ENCODE measurements at places on chromosomes 2 and 18.

DNA sequence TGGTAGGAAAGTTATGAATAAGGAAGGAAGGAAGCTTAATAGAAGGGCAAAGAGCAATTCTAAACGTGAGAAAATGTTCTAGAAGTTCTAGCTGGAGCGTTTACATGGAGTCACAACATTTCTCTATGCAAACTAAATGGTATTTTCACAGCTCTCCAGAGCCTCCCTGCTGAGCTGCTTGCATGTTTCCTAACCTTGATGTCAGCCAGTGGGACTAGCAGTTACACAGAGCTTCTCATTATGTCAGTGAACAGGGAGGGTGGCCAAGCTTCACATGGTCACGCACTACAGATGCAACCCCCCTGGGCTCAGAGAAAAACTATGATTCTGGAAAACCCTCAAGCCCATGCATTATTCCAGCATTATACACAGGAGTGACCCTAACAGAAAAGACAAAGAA, 153.4 kb upstream of the CCDC150 start:
- no peak for DNase-seq

DNA sequence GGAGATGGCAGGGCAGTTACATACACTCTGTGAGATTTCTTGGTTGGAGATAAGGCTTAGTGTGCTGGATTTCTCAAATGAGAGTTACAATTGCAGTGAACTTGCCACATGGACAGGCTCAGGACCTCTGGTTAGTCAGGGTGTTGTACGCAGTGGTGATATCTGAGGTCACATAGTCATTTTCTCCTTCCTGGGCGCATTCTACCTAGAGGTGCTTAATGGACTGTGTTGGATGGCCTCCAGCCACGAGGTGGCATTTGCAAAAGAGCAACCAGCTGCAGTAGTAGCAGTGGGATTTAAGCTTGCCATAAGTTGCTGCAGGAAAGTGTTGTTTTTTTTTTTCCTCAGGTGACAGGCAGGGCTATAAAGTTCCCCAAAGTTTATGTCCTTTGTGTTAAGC, 173.8 kb upstream of the TMEM200C start:
- no peak for DNase-seq

GRCh38 chr2:235670974-235671787, 177.3 kb downstream of the AGAP1 start:
- no peak for DNase-seq

DNA sequence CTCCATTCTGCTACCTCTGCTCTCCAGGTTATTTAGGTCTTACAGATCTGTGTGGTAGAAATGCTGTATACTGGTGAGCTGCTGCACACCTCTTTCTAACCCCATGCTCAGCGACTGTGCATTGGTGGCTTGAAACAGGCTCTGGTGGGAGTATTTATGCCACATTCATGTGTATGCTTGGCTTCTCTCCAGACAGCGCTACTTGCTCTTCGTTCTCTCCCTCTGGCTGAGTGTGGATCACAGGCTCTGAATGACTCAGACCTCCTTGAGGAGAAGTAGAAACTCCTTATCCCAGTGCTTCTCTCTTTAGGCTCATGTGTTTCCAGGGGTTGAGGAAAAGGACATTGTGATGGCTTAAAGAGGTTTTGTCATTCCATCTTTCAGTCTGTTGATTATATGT, 54.9 kb downstream of the FHOD3 start:
- DNase-seq: no peak

- DNase-seq: no peak
Observed at GRCh38 chr18:8329186-8329771, 280.0 kb upstream of the RAB12 start.

DNA sequence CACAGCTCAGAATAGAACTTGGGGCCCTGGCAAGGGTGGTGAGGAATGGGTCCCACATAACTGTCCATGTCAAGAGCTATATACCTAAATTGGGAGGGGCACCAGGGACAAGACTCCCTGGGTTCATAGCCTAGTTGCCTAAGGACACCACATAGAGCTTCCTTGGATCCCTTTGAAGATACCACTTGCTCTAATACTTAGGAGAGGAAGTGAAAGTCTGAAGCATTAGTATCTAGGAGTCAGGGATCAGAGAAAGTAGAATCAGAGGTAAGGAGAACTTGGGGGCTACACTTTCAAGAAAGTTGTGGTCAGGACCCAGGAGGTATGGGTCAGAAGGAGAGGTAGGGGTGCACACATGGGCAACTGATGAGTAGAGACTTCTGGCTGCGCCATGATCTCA, 318.2 kb upstream of the SLC39A10 start:
- DNase-seq: no peak

DNA sequence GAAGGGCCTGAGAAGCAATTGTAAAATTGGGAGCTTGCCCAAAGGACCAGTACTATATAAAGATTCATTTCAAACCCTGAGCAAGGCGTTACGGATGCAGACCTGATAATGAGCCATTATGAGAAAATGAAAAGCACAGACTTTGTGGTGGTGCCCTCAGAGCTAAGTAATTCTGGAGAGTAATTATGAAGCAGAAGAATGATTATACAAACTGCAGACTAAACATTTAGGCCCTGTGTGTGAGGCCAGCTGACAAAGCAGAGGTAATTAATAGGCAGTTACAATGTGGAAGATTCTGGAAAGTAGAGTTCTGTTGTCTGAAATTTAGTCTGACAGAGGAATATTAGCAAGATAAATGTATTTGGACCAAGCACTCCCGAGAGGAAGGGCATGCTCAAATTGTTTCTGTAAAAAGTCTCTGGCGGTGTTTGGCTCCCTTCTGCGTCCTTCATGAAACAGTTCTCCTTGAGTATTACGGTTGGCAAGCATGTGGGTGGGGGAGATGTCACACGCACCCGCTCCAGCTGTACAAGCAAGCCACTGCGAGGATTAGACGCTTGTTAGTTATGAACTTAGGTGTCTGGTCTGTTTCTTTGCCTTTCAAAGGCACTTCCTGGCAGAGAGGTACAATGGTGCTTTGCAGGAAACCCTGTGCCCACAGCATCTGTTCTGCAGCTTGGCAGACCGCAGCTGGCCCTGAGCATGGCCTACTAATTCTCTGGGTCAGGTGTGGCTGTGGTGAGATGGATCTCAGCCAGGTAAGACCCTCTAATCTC, 45.5 kb downstream of the CDC42EP3 start:
- DNase-seq: peak; percentile 74

DNA sequence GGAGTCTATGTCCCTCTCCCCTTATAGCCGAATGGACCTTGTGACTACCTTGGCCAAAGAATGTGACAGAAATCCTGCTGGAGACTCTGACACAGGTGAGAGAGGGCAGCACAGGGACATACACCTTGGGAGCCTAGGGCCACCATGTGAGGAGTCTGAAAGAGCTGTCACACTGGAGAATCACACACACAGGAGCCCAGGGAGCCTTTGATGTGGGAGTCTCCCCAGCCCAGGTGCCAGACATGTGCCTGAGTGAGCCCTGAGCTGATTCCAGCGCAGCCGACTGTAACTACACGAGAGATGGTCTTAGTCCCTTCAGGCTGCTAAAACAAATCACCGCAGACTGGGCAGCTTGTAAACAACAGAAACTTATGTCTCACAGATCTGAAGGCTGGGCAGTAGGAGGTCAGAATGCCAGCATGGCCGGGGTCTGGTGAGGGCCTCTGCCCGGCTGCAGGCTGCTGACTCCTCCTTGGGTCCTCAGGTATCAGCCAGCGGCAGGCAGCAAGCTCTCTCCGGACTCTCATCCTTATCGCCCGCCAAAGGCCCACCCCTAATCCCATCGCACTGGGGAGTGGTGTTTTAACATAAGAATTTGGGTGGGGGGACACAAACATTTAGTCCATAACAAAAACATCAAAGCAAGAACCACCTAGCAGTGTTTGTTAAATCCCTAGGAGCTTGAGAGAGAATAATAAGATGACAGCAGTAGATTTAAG, 63.8 kb upstream of the GPR45 start:
- no peak for DNase-seq

DNA sequence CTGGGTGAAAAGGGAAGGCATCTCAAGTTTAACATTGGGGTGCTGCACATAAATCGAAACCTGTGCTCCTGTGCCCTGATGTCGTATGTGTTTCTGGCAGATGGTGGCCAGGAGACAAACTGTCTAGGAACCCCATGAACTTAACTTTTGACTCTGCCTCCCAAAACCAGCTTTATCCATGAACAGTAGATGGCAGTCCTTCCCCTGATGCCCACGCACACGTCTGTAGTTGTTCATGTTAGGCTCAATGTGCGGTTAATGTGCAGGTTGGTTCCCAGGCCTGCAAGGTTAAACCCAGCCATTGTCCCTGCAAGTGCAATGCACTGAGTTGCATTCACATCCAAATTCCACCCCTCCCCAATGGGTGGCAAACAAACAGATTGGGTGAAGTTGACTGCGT, 44.1 kb upstream of the SIX3 start:
- no peak for DNase-seq

DNA sequence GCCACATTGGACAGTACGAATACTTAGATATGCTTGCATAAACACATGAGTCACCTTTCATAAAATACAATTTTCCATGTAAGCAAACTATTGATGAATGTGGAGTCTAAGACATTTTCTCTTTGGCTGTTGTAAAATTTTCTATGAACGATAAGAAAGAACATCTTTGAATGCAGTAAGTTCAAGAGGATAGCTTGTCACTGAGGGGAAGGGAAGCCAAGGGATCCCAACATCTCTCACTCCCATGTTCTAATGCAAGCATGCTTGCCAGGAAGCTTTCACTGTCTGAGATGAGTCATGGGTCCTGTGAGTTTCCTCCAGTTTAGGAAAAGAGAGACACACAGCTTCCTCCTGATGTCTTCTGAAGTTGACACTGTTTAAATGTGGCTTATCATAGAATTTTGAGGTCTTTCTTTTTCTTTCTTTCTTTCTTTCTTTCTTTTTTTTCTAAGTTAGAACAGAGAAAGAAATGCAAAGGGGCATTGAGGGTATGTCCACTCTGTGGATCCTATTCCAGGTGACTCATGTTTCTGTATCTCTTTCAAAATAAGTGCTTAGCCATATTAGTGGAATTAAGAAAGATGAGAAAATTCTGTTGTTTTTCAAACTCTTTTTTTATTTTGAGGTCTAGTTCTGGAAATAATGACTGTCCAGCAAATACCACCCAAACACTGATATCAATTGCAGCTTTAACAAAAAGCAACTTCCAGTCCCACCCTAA, 146.6 kb downstream of the RDH14 start:
- no peak for DNase-seq

- no peak for DNase-seq
Observed at GRCh38 chr2:198098918-198099317, 294.5 kb downstream of the PLCL1 start.

- DNase-seq: no peak
Observed at GRCh38 chr2:99710721-99711120, 220.9 kb upstream of the REV1 start.

DNA sequence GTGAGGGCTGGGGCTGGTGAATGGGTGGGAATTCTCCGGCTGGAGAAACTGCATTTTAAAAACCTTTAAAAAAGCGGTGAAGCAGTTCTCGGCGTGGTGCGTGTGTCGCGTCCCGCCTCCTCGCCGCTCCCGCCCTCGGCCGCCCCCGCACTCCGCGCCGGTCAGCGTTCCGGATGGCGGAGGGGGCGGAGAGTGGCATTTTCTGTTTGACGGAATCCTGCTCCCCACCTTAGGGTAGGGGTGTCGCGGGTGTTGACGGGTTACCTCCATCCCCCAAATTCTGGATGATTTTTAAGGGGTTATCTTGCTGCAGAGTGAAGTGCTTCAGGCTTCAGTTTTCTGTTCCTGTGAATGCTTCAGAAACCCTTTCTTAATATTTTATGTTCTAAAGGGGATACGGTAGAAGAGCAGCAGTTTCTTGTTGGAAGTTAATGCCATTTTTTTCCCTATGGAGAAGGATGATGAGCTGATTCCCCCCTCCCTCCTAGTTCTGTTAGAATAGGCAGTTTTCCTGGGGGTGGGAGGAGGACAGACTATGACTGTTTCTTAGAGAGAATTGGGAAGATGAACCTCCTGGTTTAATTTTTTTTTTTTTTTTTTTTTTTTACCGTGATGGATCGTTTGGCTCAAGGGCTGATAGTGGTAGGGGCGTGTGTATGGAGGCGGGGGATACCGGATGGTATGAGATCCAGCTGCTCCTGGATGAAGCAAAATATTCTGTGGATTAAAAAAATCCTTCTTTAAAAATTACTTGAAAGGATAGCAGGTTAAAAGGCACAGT, 756 bp downstream of the ABI2 start:
- peak; percentile 47 for DNase-seq

- DNase-seq: no peak
Observed at GRCh38 chr18:76963936-76964335, 141.6 kb downstream of the ZNF236 start.
